ENCODE measurements at places on chromosomes 6 and 20.
A peak's percentile ranks its signal among the peaks of the same experiment; 100 is the strongest.

GRCh38 chr6:18177286-18177965, 22.2 kb downstream of the KDM1B start:
- ATAC-seq: no peak

- ATAC-seq: no peak
Measured at GRCh38 chr6:110389689-110390382, 25.5 kb downstream of the DDO start.

DNA sequence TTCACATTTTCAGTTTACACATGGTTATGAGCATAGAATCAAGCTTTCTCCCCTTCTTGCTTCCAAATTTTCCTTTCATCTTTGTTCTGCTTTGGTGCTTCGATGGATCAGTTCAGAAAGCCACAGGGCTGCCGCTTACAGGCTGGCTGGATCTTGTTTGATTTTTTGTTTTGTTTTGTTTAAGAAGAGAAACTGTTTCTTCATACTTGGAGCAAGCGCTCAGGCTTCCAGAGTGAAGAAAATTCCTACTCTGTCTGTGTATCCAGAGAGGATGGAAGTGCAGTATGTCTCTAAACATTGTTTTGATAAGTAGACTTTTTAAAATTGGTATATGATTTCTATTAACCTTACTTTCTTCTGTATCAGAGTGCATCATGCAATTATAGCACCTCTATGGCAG, 66.9 kb downstream of the ARID1B start:
- no peak for ATAC-seq

- no peak for ATAC-seq
Measured at GRCh38 chr6:168117942-168118341, 38.9 kb upstream of the FRMD1 start.

DNA sequence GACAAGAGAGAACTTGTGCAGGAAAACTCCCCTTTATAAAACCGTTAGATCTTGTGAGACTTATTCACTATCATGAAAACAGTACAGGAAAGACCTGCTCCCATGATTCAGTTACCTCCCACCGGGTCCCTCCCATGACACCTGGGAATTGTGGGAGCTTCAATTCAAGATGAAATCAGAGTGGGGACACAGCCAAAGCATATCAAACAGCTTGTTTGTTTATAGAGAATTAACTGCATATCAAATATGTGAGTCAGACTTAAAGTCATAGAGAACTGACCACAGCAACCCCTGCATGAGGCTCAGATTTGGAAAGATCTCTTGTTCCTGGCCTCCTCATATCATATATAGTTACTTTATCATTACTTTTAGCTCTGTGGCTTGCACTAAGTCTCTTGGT, 29.1 kb upstream of the HDAC2 start:
- no peak for ATAC-seq

- no peak for ATAC-seq
Measured at GRCh38 chr6:43426928-43427405, 374 bp upstream of the ABCC10 start.

- peak; percentile 62 for ATAC-seq
Measured at GRCh38 chr6:99458319-99458718, 33.2 kb upstream of the PNISR start.

DNA sequence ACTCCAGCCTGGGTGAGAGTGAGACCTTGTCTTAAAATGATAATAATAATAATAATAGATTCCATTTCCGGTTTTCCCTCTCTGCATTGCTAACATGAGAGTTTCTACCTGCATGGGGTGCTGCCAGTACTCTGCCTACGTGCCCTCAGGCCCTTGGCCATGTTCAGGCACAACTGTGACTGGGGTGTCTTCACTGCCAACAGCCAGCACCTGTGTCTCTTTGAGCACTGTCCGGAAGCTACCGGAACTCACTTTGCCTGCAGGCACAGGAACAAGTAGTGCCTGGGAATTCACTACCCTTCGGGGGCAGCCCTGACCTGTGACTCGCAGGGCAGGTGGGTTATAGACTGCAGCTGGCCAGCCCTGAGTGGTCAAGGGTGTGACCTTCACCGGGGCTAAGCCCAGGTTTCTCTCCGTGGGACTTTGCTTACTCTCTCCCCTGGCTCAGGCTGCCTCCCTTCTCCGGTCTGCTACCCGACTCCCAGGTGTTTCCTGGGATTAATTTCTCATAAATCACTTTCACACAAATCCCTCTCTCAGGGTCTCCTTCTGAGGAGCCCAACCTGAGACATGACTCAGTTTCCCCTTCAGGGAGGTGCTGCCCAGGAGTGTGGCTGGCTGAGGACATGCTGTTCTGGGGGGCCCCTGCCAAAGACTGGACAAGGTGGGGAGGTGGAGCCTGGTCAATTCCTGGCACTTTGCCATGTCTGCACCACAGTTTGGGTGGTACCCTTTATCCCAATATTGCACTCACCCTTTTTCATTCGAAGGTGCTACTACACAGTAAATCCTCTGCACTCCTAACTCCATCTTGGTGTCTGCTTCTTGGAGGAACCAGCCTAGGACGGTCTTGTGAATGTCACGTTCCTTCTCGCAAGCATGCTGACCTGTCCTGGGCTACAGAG, 79.5 kb upstream of the RALGAPA2 start:
- no peak for ATAC-seq
